ENCODE measurements at places on chromosomes 12 and 14.
A peak's percentile ranks its signal among the peaks of the same experiment; 100 is the strongest.

DNA sequence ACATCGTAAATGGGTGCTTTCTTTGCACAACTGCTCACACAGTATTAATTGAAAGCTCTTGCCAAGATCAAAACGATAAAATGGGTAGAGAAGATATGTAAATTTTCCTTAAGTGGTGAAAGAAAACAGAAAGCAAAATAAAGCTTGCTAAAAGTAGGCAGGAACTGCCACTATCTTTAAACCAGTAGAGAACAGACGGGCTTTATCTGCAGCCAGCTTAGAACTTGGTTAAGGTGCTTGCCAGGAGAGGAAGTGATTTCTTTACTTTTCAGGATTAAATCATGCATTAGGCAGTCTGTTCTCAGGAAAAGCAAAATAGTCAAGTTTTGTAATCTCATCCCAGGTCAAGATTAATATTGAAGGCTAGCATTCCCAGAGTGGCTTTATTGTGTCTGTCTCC is 56.9 kb upstream of the CCDC175 start:
- no peak for DNase-seq

GRCh38 chr12:31859232-31859977 is 99.8 kb upstream of the RESF1 start:
- peak; percentile 8 for DNase-seq

- DNase-seq = no peak
These were observed 350.7 kb downstream of the RMST start for GRCh38 chr12:97813301-97813700.

DNA sequence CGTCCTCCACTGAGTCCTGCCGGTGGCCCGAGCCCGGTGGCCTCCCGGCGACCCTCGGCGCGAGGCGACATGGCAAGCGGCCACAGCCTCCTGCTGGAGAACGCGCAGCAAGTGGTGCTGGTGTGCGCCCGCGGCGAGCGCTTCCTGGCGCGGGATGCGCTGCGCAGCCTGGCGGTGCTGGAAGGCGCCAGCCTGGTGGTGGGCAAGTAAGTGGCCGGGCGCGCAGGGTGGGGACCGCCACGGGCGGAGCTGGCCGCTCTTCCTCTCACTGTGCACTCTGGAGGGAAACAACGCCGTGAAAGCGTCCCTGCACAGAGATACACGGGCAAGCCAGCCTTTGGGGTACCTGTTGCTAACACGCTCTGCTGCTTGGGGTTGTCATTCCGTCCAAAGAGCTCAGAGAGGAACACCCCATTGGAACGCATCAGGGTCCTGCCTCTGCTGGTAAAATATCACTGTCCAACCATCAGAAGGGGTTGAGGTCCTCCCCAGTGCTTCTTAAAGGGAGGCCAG is at the start of gene AMDHD1:
Gene AMDHD1, plus strand, starts transcription at position 2 of the 513 bp plus-strand sequence. Its CDS starts 68 bp downstream, at position 70.
- peak; percentile 74 for DNase-seq

GRCh38 chr14:101843665-101844064 is 82.2 kb downstream of the PPP2R5C start:
- peak; percentile 81 for DNase-seq

- DNase-seq = no peak
These were observed 89.0 kb downstream of the SH2B3 start for GRCh38 chr12:111494676-111495075.

DNA sequence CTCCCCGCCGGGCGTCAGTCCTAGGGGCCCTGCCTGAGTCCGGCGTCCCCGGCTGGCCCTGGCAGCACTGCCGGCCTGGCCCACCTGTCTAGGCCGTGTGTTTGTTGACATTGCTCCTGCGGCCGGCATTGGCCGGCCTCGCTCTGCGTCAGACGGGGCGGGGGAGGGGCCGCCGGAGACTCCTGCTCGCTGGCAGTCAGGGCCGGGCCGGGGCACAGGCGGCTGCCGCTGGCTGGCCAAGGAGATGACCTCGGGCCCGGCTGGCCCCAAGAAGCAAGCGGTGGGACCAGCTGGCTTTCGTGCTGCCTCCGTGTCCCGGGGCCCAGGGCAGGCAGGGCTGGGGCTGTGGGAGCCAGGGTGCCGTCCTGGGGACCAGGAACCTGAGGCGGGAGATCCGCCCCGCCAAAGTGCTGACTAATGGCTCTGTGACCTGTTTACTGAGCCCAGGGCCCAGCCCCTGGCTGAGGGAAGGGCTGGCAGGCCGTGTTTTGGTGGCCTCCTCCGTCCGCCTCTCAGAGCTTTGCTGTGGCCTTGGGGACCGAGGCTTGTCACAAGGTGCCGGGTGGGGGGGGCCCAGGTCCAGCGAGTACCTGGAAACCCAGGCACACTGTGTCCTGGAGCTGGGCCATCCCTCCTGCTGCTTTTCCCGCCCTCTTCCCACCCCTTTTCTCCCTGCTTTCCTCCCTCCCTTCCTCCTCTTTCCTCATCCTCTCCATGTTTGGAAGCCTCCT is 1.8 kb downstream of the ULK1 start:
- peak; percentile 76 for DNase-seq

- DNase-seq = no peak
These were observed 195.6 kb downstream of the TTC7B start for GRCh38 chr14:90620568-90621077.

- DNase-seq = no peak
These were observed 7.4 kb downstream of the NKX2-1 start for GRCh38 chr14:36512585-36513003.

GRCh38 chr12:65798918-65799317 is 25.4 kb upstream of the HMGA2 start:
- DNase-seq = no peak

DNA sequence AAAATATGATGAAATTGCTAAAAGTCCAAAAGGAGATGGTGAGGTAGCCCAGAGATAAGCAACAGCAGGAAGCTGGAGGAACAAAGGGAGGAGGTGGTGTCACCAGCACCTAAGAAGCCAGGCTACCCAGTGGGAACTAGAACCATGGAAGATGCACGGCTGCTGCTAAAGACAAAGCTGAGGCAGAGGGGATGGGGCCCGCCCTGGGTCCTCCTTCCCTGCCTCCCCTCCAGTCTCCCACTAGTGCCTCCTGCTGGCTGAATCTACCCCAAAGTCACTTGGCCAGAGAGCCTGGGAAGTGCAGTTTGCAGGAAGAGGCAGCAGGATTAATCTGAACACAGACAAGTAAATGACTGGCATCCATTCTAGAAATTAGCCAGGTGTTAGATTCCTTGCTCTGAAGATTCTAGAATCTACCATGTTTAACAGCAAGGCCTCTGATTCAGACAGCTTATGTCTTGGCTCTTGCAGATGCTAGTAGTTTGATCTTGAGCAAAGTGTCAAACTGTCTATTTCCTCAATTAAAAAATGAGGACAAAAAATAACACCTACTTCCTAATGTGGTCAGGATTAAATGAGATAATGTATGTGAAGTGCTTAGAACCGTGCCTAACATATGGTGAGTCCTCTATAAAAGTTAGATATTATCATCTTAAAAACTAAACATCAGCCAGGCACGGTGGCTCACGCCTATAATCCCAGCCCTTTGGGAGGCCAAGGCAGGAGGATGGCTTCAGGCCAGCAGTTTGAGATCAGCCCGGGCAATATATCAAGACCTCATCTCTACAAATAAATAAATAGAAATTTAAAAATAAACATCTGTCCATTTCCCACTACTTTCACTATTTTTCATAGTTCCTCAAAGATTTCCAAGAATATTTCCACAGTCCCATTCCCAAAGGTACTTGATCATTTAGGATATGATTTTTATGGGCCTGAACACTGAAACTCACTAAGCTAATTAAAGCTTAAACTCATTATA is 5.8 kb upstream of the LRP10 start:
- no peak for DNase-seq

DNA sequence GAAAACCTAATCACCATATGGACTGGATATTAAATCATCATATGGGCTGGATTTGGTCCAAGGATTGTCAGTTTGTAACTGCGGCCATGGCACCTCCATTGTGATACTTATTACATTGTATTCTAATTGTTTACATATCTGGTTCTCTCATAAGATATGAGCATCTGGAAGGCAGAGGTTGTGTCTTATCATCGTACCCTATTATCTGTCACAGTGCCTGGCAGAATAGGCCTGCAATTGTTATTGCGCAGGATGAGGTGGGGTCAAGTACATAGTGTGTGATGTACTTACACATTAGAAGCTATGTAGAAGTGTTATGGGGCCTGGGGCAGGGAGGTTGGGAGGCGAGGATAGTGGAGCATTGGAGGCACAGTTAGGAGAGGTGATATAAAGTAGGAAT is 4.7 kb downstream of the IFT43 start:
- no peak for DNase-seq

GRCh38 chr14:91021991-91022621 is 38.3 kb downstream of the RPS6KA5 start:
- DNase-seq = no peak

DNA sequence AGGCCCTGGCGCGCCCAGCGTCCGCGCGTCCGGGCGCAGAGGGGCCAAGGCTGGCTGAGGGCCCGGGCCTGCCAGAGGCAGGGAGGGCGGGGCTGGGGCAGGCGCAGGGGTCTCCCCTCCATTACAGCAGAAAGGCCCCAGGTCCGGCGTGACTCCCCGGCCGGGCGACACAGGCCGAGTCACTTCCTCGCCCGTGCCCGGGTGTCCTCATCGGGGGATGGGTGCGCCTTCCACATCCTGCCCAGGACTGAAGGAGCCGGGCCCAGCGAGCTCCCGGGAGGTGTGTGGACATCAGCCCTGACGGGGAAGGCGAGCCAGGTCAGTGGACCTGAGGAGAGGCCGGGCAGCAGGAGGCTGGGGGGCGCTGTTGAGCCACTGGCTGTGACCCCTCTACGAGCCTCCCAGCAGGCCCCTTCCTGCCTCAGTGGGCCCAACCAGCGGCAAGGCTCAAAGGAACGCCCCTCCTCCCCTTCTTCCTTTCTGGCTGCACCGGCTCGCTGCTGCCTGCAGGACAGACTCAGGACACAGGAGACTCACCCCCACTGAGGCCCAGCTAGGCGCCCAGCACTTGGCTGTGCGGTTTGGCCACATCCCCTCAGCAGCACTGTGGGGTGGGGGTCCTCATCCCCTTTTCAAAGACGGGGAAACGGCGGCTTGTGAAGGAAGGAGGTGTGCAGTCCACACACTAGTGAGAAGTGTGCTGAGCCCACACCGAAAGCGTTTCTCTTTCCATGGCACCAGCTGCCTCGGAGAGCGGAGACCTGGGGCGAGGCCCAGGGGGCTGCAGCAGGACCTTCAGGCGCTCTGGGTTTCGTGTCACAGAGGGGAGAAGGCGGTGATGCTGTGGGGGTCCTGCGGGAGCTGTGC is 606 bp downstream of the TNFAIP2 start:
- DNase-seq = no peak

DNA sequence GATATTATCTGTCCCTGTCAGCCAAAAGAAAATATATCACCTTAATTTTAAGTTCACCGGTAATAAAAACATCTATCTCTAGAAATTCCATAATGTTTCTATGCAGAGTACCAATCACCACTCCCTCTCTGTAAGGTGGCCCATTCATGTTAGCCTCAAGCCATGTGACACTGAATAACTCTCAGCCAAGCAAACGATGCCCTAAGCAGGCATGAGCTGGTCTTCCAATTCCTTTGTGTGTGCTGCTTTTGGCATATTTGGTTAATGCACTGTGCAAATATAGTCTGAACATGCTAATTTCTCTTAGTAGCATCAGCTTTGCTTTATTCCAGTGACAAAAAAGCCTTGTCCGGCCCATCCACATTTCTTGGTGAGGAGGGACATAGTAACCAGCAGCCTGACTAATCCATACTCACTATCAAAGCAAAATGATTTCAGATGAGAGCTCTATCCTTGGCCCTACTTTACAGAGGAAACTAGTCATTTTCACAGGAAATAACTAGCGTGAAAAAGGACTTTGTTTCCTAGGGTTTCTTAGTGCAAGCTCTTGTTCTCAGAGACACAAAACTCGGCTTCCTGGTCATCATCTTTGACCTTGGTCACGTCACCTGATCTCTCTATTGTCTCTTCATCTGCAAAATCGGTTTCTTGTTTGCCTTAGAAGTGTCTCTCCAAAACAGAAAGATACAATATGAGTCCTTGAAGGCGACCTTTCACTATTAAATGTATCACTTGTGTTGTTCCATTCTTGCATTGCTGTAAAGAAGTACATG is 59.2 kb upstream of the RTRAF start:
- no peak for DNase-seq

- DNase-seq = no peak
These were observed 211.6 kb downstream of the DUSP6 start for GRCh38 chr12:89140602-89141238.

GRCh38 chr12:14272956-14273912 is 92.2 kb upstream of the ATF7IP start:
- peak; percentile 46 for DNase-seq

GRCh38 chr12:23540572-23540971 is 408.9 kb downstream of the SOX5 start:
- DNase-seq = no peak

GRCh38 chr14:106875503-106875902 is 1349.1 kb downstream of the TMEM121 start:
- peak; percentile 36 for DNase-seq

DNA sequence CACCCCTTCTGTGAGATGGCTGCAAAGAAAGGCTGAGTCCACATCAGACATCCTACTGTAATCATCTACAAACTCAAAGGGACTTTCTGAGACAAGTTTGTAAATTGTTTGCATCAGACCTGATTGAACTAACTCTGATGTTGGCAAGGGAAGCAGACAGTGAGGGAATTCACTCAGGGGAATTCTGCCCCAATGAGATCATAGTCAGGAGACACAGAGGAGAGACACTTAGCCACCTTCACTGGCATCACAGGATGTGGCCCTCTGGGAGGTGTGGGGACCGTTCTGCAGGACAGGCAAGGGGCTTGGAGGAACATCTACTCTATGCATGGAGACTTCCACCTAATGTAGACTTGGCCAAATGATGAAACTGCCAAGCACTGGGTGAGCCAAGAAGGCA is 70.7 kb upstream of the DDX11 start:
- no peak for DNase-seq

- DNase-seq = no peak
These were observed 579.2 kb downstream of the MED13L start for GRCh38 chr12:115698257-115698656.

- DNase-seq = no peak
These were observed 122.5 kb upstream of the BCAT1 start for GRCh38 chr12:25071366-25071765.

DNA sequence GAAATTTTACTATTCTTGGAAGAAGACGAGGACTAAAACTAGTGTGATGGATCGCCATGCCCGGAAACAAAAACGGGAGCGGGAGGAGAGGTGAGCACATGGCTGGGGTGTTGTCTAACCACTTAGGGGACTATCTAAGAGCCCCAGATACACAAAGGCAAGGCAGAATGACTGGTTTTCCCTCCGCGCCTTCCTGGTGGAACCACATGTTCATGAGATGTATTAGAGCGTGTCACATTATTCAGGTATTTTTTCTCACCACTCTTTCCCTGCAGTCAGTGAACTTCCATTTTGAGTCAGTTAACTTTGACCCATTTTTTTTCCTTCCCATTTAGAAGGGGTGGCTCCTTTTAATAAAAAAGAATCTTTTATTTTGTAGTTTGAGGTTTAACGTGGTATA is 68.8 kb upstream of the TRAF3 start:
- no peak for DNase-seq

- no peak for DNase-seq
These were observed 48.3 kb downstream of the NR1H4 start for GRCh38 chr12:100521958-100522357.

GRCh38 chr12:45509187-45509586 is 220.3 kb upstream of the ARID2 start:
- DNase-seq = no peak

- no peak for DNase-seq
These were observed 1133.0 kb downstream of the VRK1 start for GRCh38 chr14:97930166-97930565.

- no peak for DNase-seq
These were observed 6.2 kb upstream of the DCAF11 start for GRCh38 chr14:24108336-24108874.

- no peak for DNase-seq
These were observed 150.1 kb downstream of the SLC38A4 start for GRCh38 chr12:46675736-46676135.
